ENCODE measurements at places on chromosomes 5 and 9. TPM values are rescaled to one million over a fixed set of nuclear protein-coding genes. Genes with fewer than 3 reads are reported as not detected.

The KCNMB1 gene
- not detected for total RNA-seq

The EDIL3 gene
- not detected for total RNA-seq

The HMGCS1 gene
- 68.7 TPM for total RNA-seq

The FAM153A gene
- total RNA-seq, result 0.90 TPM

The CLIC3 gene
- 1.1 TPM for total RNA-seq

The CDKN2B-AS1 gene
- 2.5 TPM for total RNA-seq

DNA sequence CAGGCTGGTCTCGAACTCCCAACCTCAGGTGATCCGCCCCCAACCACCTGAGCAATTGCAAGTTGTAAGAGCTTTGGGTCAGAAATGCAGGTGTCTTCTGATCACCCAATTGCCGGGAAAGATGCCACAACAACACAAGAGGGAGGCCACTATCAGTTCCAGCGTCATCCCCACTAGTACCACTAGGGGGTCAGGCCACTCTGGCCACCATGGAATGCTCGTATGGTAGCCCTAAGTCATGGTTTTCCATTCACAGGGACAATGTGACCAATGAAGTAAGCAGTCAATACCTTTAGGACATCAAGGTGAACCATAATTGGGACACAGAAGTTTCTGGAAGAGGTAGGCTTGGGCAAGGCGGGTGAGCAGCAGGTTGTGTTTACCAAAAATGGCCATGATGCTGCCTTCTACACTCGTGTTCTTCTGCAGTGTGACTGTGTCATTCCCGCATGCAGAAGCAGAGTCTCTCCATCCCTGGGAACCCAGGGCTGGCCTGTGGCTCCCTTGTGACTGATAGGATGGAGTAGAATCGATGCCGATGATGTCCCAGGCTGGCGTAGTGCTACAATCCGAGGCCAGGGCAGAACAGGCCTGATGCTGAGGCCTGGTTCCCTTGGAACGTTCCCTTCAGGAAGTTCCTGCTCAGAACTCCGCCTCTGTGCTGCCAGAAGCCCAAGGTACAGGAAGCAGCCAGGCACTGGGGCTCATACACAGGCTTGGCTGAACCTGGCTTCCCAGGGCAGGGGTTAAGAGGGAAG lies 42.2 kb upstream of the ANKRD33B start:
- no peaks in the 10 kb centered on the region for H3K27me3 ChIP-seq
- no peaks in the 10 kb centered on the region for H3K36me3 ChIP-seq
- no peak for DNase-seq
- H3K4me1 ChIP-seq, result peaks cover 9% of the 10 kb centered on the region

DNA sequence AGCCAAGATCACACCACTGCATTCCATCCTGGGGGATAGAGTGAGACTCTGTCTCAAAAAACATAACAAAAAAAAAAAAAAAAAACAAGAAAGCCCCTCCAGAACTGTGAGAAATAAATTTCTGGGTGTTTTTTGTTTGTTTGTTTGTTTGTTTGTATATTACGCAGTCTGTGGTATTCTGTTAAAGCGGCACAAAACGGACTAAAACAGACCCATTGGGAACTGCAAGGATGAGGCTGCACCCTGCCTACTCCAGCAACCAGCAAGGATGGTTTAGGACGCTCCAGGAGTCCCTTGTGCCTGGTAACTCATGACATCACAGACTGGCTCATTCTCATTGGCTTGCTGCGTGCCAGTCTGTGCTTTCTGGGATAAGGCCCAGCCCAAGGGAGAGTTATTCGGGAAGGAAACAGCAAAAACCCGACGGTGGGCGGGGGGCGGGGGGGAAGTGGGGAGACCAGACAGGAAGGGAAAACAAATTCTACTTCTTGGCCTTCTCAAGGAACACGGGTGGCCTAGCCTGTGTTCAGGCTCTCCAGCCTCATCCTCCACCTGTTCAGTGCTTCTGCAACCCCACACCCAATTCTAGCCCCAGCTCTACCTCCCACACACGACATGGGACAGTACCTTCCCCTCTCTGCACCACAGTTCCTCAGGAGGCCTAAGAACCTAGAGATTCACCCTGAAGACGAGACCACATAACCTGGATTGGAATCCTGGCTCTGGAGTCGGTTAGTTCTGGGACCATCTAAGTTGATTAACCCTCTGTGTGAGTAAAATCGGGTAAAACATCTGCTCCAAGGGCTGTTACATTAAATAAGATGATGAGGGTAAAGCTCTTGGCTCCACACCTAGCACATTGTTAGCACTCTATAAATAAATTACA lies 2.8 kb downstream of the CD74 start:
- H3K36me3 ChIP-seq, result peaks cover 75% of the 10 kb centered on the region
- peak overlapping the region; percentile 78 for H3K4me3 ChIP-seq
- peaks cover 52% of the 10 kb centered on the region for H3K4me1 ChIP-seq
- peak; percentile 81 for DNase-seq
- H3K27ac ChIP-seq, result peak overlapping the region; percentile 99

DNA sequence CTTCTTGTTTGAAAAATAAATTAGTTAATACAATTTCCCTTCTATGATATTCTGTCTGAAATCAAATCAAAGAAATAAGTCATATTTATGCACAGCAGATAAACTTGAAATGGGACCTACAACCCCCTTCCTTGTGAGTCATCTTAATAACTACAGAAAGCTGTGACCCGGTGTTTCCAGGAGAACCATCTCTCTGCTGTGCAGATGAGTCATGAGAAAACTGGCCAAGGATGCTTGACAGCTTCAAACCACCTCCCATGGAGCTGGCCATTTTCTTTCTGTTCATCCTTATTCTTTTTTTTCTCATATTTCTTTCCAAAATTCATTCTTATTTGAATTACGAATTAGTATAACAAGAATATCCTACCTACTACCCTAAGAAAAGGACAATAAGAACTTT lies 43.4 kb upstream of the NR4A3 start:
- peaks cover 6% of the 10 kb centered on the region for H3K4me1 ChIP-seq
- H3K27ac ChIP-seq, result no peak overlapping the region
- H3K4me3 ChIP-seq, result no peak overlapping the region
- no peaks in the 10 kb centered on the region for H3K36me3 ChIP-seq

- no peak for DNase-seq
- H3K36me3 ChIP-seq, result no peaks in the 10 kb centered on the region
- no peak overlapping the region for H3K27ac ChIP-seq
- H3K27me3 ChIP-seq, result no peaks in the 10 kb centered on the region
- no peaks in the 10 kb centered on the region for H3K4me1 ChIP-seq
- no peak overlapping the region for H3K4me3 ChIP-seq
These were observed 14.3 kb downstream of the ATG10 start for GRCh38 chr5:81986126-81986525.

DNA sequence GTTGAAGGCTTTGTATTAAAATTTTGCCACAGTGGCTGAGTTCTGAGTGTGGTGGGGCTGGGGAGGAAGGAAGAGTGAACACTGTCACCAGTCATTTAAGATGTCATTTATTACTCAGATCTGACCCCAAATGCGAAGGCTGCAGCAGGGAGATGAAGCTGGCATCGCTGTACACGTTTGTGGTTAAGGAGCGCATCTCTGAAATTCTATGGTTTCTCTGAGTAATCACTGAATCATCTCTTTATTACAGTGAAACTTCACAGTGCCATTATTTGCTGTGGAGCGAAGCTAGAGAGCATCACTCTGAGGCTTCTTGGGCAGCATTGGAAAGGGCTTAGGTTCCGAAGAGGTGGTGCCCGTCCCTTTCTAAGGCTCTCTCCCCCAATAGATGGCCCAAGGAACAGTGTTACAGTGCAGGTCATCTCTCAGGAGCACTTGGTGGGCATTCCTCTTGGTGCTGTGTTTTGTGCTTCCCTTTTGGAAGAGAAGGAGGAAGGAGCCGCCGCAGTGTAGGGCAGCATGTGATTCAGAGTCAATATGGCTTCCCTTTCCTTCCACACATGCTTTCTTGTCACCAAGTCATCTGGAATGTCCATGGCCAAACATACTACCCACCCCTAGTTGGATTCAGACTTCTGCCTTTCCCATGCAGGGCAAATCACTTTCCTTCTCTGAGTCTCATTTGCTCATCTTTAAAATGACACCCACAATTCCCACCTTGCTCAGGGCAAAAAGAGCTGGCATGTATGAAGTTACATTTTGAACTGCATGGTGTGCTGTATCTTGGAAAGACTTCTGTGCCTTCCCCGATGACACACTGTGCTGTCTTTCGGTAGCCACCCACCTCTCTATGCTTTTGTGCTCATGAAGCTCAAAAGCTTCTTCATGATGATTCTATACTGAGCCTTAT lies 9.3 kb upstream of the TEX48 start:
- no peaks in the 10 kb centered on the region for H3K4me1 ChIP-seq
- no peak overlapping the region for H3K4me3 ChIP-seq
- H3K36me3 ChIP-seq, result no peaks in the 10 kb centered on the region
- H3K27me3 ChIP-seq, result peaks cover 2% of the 10 kb centered on the region
- H3K27ac ChIP-seq, result no peak overlapping the region
- no peak for DNase-seq

DNA sequence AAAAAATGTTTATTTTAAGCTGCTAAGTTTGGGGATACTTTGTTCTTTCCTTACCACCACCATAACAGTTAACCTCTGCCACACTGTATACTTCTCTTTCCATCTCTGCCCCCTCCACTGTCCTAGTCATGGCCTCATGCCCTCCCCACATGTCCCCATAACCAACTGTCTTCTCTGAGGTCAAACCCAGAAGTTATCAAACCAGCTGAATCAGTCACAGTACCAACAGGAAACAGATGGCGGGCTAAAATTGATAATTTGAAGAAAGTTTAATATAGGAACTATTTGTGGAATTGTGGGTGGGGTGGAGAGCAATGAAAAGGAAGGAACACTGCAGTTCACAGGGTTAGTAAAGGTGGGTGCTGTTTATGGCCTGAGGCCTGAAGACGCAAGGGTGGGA lies 5.7 kb upstream of the DCTN4 start:
- no peaks in the 10 kb centered on the region for H3K27me3 ChIP-seq
- no peak overlapping the region for H3K4me3 ChIP-seq
- no peaks in the 10 kb centered on the region for H3K36me3 ChIP-seq
- no peak for DNase-seq
- peaks cover under 1% of the 10 kb centered on the region for H3K4me1 ChIP-seq
